ENCODE measurements at places on chromosomes 6 and 20. TPM values are rescaled to one million over a fixed set of nuclear protein-coding genes. Genes with fewer than 3 reads are reported as not detected.

C6orf141 gene
- not detected for polyA plus RNA-seq

SLC32A1 gene
- not detected for polyA plus RNA-seq

IL17A gene
- polyA plus RNA-seq: not detected

SOBP gene
- polyA plus RNA-seq: 5.4 TPM

SFTA2 gene
- polyA plus RNA-seq: 7.4 TPM

DNA sequence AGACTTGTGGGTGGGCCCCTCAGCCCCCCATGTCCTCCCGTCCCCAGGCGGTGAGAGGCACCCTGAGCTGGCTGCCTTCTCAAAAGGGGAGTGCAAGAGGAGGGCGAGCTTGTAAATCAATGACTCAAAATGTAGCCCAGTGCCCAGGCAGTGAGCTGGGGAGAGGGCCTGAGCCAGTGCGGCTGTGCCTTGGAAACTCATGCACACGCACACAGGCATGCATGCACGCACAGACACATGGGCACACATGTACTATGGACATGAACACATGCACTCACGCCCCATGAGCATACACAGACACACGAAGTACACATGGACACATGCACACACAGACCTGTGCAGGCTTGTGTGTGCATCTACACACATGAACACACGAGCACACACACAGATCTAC, 133.5 kb downstream of the TAF4 start:
- no peaks in the 10 kb centered on the region for H3K4me1 ChIP-seq
- no peaks in the 10 kb centered on the region for H3K27me3 ChIP-seq
- H3K36me3 ChIP-seq: no peaks in the 10 kb centered on the region
- peak; percentile 51 for DNase-seq
- no peak overlapping the region for H3K27ac ChIP-seq

DNA sequence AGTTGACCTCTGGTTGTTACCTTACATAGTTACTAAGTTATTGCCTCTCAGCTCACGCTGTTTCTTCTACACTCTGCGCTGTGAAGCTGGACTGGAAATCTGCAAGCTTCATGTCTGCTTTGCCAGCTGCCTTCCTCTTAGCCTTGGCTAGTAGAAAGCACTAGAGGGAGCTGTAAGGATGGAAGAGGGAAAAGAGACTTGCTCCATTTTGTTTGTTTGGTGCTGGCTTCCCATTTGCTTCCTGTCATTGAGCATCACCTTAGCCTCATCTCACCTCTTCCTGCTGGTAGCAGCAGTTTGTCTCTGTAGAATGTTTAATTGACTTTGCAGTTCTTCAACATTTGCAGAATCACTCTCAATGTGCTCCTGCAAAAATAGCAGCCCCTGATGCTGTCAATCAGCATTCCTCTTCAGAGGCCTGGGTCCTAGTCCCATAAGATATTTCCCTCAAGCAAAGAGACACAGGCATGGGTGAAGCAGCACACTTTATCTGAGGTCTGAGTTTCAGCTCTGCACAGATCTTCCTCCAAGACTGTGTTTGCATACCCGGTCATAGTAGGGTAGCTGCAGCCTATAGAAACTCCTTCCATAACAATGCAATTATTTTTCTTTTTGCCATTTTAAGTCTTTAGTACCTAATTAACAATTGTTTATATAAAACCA, 302.2 kb upstream of the EPHA7 start:
- peak; percentile 9 for DNase-seq
- H3K4me3 ChIP-seq: no peak overlapping the region
- H3K36me3 ChIP-seq: no peaks in the 10 kb centered on the region
- no peaks in the 10 kb centered on the region for H3K27me3 ChIP-seq

DNA sequence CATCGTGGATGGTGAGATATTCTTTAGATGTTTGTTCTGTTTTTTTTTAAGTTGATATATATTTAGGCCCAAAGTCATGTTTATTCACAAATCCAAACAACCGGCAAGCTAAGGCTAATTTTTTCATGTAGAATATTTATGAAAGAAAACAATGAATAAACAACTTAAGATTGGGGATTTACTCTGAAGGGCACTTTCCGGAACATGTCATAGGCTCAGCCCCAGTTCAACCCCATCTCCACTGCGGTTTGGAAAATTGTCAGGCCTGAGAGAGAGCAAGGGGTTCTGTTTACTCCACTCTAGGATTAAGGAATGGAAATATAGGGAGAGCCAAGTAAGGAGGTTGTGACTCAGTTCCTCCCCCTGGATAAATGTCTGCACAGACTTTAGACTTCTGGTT, 18.3 kb downstream of the RPS6KA2 start:
- no peak overlapping the region for H3K4me3 ChIP-seq
- no peaks in the 10 kb centered on the region for H3K27me3 ChIP-seq
- no peak for DNase-seq
- H3K4me1 ChIP-seq: peaks cover 2% of the 10 kb centered on the region
- H3K27ac ChIP-seq: no peak overlapping the region
